Osteocyte (in vitro differentiated cells): ENCODE measurements at places on chromosomes 11 and 22.

DNA sequence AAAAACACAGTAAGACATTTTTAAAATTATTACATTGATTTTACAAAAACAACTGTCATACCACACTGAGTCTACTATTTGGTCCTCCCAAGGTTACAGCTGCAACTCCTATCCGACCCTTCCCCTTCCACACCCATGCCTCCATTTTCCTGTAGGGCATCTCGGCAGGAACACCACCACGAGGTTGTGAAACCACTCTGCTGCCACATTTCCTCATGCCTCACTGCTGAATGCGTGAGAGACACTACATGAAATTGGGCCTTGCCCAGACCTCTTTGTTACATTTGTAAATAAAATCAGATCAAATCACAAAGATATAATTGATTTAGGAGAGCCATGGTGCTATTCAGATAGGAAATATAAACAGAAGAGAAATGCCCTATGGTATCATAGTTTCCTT, 2.0 kb downstream of the ARHGAP32 start:
- DNase-seq, result no peak

- no peak for DNase-seq
Observed at GRCh38 chr22:35258191-35258988, 1.1 kb downstream of the HMGXB4 start.

GRCh38 chr22:50506611-50507420, 686 bp downstream of the LMF2 start:
- DNase-seq, result no peak

GRCh38 chr11:2315395-2316168, 13.8 kb downstream of the TSPAN32 start:
- DNase-seq, result no peak

GRCh38 chr11:3190600-3190999, 25.5 kb upstream of the OSBPL5 start:
- DNase-seq, result no peak

GRCh38 chr11:132942611-132943356, 589.5 kb downstream of the OPCML start:
- peak; percentile 66 for DNase-seq

DNA sequence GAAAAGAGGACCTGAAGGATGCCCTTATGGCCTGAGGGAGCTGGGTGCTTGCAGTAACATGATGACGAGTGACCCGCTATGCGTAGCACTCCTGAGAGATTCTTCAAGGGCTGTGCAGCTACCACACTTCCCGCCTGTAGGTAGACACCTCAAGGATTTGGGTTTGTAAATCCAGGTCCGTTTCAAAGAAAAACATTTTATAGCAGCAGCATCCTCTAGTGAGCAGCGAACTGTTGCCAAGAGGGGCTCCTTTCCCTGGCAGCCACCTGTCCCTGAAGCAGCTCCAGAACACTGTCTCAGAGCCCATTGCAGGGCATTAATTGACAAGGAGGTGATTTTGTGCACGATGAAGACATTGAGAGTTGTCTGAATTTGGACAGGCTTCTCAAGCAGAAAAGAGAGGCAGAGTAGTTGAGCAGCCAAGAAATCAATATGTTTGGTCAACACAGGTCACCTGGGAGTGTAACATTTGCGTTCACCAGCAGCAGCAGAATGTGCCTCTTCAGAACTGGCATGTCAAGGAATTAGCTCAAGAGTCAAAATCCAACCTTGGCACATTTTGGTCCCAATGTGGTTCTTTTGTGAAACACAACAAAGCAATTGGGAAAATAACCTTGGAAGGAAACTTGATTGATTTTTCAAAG, 209.8 kb upstream of the MTNR1B start:
- DNase-seq, result no peak

- no peak for DNase-seq
Observed at GRCh38 chr11:98358551-98358950, 662.2 kb upstream of the CNTN5 start.

DNA sequence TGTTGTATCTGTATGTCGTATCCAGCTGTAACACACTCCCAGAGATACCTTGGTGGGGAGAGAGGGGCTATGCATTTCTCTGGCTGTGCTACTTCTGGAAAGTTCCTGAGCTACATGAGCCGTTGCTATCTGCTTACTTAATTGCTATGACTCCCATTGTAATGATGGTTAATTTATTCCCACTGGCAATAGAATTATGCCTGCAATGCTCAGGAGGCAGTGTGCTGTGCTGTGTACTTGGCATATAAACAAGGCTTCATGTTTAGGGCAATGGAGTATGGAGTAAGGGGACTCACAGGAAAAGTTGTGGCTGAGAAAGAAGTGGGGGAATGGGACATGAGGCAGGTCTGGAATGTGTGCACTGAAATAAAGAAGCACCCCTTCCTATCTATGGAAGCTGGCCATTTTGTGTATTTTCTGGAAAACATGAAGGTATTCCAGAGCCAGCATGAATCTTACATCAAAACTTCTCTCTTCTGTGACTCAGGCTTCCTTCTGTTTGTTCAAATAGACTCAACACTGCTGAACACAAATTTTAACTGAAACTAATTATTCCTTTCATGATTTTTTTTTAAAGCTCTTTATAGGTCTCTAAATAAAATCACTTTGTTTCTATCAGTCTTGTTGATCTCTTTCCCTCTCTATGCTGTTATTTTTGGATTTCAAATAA, 40.6 kb downstream of the CD44 start:
- no peak for DNase-seq

DNA sequence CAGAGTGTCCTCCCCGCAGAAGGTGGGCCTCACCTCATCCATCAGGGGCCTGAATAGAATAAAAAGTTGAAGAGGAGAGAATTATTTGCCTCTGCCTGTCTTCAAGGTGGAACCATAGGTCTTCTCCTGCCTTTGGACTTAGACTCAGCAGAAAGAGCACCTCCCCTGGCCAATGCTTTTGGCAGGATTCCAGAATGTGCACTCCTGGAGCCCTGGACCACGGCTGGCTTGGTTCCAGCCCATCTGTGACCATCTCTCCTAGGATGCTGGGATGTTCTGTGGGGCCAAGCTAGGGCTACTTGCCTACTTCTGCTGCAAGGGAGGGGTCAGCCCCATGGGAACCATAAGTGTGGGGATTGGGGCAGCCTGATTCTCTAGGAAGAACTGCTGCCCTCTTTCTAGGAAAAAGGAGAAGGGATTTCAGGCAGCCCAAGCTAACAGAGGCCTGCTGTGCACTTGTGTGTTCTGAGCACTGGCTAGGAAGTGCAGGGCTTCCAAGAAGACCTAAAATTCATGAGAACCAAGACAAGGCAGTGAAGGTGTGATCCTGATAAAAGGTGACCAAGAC, 32.2 kb upstream of the SHANK2 start:
- DNase-seq, result no peak

DNA sequence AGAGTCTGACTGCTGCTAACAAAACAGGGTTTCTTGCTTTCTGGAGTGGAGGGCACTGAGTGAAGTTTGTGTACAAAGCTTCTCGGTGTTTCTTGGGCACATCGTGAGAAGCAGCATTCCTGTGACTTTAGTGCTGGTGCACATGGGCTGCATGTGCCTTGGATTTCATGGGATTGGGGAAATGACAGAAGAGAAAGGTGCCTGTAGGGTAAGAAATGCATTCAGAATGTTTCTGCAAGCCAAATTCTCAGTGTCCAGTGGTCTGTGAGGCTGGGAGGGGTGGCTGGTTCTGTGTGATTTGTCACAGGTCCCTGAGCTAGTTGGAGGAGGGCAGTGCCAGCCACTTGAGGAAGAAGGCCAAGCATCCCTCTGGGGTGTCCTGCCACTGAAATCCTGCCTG, 404.2 kb upstream of the NARS2 start:
- no peak for DNase-seq

- DNase-seq, result no peak
Observed at GRCh38 chr11:113884361-113884836, 9.0 kb upstream of the USP28 start.

GRCh38 chr11:130915603-130916237, 559 bp downstream of the SNX19 start:
- DNase-seq, result no peak

DNA sequence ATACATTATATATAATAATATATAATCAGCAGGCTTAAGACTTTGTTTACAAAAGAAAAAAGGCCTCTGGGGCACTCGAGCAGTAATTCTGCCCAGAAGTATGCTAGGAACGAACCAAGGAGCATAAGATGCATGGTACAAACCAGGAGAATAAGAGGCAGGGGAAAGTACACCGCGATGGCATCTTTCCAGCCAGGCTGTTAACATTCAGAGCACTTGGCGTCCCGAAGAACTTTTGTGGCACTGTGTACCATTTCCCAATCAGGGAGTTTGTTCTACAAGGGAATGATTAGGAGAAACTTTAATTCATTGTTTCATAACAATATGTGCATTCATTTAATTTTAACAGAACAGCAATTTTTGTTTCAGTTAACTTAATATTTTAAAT, 125.1 kb downstream of the WT1 start:
- no peak for DNase-seq

- DNase-seq, result no peak
Observed at GRCh38 chr11:19116276-19116970, 545 bp upstream of the ZDHHC13 start.

- no peak for DNase-seq
Observed at GRCh38 chr11:73750228-73750627, 10.6 kb downstream of the RAB6A start.

DNA sequence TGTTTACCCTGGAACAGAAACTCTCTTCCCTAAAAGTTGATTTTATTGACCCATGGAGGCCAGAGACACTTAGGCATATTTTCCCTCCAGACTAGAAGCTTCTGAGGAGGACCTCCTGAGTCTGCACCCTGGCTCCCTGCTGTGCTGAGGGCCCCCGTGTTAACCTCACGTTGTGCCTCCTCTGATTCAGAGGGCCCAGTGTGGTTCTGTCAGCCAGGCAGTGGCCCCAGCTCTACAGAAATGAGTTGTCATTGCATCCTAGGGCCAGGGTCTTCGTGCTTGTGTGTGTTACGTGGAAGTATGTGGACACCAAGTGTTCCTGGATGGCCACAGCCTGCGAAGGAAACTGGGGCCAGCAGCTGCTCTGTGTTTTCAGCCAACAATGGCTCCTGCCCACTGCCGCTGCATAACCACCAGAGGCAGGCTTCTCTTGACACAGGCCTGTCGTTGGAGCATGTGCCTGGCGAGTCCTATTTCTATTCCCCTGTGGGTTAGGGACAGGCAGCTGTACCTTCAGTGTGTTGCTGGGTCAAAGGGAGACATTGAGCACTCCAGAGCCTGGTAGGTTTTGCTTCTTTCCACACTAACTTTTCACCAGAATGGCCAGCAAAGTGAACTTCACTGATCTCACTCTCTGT, 44.5 kb downstream of the MED15 start:
- no peak for DNase-seq

GRCh38 chr11:112163875-112164685, at the start of gene IL18:
TSS of gene IL18 (minus strand) at chr11:112164094. CDS start at chr11:112155053, 9,041 bp downstream.
- DNase-seq, result no peak

- DNase-seq, result no peak
Observed at GRCh38 chr11:5204787-5205186, 4.3 kb upstream of the OR51V1 start.

- no peak for DNase-seq
Observed at GRCh38 chr11:65562788-65563187, 4.6 kb upstream of the LTBP3 start.

- DNase-seq, result no peak
Observed at GRCh38 chr11:61042961-61043540, 59.2 kb upstream of the CD5 start.

- no peak for DNase-seq
Observed at GRCh38 chr11:2928605-2929530, at the start of gene PHLDA2. TSS of gene PHLDA2 (minus strand) at chr11:2929420. CDS start at chr11:2929364, 56 bp downstream.

DNA sequence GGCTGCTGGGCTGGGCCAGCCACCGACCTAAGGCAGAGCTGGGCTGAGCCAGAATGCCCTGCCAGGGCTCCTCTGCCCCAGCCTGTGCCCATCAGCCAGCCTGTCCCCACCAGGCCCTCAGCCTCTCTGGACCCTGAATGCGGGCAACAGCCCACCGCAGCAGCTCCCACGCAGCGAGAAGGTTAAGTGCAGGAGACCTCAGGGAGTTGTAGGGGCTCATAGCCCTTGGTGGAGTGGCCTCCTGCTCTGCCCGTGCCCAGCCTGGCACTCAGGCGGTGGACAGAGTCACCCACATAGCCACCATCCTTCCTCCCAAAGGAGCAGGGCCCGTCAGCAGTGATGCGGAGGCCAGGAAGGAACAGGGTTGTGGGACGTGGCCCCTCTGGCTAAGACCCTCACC, 19.1 kb downstream of the WNT7B start:
- no peak for DNase-seq

DNA sequence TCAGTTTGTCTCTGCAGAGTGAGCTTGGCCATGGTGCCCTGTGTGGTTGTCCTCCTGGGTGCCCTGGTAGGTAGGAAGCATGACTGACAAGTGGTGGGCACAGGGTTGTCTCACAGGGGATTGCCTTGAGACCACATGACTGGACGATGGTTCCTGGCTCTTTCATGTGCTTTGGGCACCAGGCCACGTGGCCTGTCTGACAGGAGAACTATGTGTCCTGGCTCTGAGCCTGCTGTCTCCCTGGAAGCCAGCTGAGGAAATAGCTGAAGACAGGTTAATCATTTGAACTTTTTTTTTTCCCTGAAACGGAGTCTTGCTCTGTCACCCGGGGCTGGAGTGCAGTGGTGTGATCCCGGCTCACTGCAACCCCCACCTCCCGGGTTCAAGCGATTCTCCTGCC, 93.2 kb downstream of the LDLRAD3 start:
- no peak for DNase-seq

GRCh38 chr11:106159836-106160235, 82.4 kb downstream of the AASDHPPT start:
- DNase-seq, result no peak

GRCh38 chr11:35751664-35752061, 89.1 kb downstream of the TRIM44 start:
- no peak for DNase-seq

DNA sequence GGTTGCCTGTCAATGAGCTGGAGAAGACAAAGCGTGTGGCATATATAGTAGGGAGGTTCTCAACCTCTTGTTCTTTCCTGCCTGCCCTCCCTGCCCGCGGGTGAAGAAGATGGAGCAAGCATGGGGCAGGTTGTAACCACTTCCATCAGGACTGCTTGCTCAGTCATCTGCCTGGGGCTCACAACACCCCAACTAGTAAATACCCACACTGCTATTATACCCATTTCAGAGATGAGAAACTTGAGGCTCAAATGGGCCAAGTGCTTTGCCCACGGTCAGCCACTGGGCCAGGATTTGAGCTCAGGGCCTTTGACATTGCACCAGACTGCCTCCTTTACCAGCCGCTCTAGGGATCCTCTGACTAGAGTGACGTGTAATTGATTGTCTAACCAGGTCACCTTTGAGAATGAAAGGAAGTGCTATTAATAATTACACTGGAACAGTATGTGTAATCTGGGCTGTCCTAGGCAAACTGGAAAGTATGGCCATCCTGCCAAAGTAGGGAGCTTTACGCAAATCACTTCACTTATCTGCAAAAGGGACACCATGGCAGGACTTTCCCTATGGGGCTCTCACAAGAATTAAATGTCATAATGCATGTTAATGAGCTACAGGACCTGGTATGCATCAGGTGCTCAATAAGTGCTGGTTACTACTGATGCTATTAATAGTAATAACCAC, 2.8 kb upstream of the CDC42EP1 start:
- no peak for DNase-seq

- no peak for DNase-seq
Observed at GRCh38 chr11:70326833-70327232, 56.3 kb downstream of the PPFIA1 start.

- DNase-seq, result peak; percentile 69
Observed at GRCh38 chr11:76638270-76639197, 32.0 kb downstream of the LRRC32 start.
